Brain (organoid and tissue), 16 donors: ENCODE measurements at places on chromosomes 3 and 15.

DNA sequence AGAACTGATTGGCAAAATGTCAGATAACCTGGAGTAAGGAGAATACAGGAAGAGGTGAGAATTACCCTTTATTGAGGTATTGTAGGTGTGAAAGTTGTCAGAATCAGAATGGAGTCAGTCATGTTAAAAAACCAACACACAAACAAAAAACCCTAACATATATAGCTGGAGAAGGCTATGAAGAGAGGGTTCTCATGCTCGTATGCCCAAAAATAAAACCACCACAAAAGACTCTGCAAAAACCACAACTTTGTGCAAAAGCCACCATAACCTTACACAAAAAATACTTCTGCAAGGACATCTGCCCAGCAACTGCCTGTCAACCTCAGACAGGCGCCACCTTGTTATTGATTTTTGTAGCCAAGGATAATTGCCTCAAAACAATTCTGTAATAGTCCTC is 136.0 kb downstream of the CD47 start:
- no peak for DNase-seq

DNA sequence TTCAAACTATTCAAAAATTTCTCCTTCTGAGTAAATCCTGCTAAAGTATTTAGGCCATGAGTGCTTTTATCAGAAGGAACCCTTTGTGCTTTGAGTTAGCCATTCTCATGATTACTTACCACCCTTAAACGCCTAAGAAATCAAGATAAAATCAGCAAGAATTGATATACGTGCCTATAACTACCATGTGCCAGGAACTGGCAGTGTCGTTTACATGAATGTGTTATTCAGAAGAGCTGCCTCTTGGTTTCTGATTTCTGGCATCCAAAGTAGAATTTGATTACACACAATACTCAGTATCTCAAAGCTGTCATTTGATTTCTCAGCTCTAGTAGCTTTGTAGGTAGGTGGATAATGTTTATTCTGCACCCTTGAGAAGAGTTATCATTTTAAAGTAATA is 351.3 kb upstream of the CCDC54 start:
- peak; percentile 44 for DNase-seq

DNA sequence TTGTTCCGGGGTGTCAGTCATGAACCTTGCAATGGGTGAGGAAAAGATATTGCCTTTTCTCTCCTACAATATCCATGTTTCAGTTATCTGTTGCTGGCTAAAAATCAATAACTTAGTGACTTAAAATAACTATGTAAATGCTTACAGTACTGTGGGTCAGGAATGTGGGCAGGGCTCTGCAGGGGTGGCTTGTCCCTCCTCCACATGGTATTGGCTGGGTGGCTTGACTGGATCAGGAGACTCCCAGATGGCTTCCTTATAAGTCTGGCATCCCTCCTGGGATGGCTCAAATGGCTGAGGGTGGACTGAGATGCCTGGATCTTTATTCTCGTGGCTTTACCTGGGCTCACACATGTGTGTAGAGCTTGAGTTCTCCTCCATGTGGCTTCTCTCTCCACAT is 47.5 kb downstream of the GTPBP8 start:
- no peak for DNase-seq

DNA sequence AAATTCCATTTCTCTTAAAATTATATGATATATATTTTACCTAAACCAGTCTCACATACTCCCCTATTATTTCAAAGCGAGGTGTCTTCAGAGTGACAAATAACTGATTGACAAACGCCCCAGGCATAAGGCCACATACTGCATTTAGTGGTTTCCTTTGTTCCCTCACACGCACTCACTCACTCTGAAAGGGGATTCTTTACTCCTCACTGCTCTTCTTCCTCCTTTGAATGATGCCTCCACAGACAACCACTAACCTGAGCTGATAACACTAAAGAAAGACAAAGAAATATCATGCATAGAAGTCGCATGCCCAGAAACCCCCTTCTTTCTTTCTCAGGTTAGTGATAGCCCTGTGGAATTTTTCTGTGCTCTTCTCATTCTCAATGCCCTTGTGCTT is 24.1 kb upstream of the BBX start:
- no peak for DNase-seq
